ENCODE measurements at places on chromosomes 7 and 10.

- DNase-seq, result no peak
Measured at GRCh38 chr10:98267894-98268693, at the start of gene LOXL4. TSS of gene LOXL4 (minus strand) at chr10:98268194. CDS start at chr10:98263019, 5,175 bp downstream.

DNA sequence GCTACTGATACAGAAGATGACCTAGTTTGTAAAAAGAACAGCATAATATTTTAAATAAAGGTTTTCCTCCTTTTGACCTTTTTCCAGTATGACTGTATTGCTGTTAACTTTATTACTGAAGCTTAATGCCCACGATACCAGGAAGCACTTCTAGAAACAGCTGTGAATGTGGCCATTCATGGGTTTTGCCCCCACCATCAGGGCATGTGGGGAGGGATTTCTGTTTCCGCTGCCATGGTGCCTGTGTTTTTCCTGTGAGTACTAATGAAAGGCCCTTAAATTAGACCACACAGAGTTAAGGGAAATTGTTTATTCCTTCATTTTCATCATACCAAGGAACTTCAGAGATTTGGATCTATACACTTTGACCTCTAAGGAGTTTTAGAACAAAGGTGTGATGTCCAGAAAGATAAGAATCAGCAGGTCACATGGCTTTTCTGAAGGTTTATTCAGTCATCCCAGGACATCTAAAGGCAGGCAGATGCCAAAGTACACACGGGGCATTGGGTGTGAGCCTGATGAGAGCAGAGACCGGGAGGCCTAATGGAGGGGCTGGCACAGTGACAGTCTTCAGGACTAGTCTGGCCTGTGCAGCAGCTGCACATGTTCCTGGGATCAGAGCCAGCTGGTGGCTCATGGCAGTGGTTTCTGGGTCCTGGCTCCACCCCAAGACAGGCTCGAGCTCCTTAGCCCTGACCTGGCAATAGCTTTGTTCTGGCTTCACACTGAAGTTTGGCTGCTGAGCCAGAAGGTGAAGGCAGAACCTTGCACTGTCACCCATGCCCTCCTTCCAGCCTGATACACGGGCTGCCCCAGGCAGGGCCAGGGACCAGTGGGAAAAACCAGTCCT is 190.9 kb downstream of the REEP3 start:
- DNase-seq, result peak; percentile 66

GRCh38 chr7:71708710-71709109 is 576.8 kb downstream of the GALNT17 start:
- no peak for DNase-seq

DNA sequence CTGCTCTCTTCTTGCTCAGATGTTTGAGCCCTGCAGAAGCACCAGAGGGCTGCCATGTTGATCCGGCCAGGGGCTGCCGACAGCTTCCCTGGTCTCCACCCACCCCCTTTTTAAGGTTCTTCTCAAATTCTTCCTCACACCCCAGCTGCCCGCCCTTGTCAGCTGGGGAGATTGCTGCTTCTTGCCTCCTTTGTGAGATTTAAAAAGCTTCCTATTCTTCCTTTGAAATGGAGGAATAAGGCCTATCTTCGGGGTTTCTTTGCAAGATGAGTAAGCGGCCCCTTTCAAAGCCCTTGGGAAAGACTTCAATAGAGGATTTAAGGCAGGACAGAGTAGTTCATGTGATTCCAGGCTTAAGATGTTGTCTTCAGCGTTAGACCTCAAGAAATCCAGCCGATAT is 211.9 kb upstream of the SHH start:
- no peak for DNase-seq

- no peak for DNase-seq
Measured at GRCh38 chr10:59405235-59405634, 42.9 kb upstream of the FAM13C start.

- DNase-seq, result no peak
Measured at GRCh38 chr7:148535217-148535616, 55.3 kb upstream of the C7orf33 start.

DNA sequence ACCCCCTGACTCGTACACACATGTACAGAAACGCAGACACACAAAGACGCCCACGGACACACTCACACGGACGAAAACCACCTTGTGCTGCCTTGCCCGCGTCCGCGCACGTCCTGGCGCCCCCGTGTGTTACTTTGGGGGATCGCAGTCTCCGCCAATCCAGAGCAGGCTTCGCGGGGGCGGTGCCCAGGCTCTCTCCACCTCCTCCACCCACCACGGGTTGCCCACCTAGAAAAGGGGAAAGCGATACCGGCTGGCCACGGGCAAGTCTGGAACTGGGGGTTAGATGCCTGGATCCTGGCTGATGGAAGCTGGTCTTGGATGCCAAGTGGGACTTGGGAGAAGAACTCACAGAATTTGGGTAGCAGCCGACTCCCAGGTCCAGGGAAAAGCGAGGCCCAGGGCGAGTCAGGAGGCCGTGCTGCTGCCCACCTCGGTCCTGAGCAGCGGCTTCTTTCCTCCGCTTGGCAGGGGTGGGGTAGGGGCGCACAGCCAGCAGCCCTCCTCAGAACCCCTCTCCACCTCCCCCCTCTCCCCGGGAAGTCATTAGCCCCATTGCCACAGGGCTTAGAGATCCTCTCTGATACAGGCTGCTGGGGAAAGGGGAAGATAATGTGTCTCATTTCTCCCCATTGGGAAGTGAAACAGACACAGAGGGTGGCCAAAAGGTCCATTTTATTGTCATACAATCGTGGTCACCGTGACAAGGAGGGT is 4.6 kb upstream of the VGF start:
- peak; percentile 47 for DNase-seq

DNA sequence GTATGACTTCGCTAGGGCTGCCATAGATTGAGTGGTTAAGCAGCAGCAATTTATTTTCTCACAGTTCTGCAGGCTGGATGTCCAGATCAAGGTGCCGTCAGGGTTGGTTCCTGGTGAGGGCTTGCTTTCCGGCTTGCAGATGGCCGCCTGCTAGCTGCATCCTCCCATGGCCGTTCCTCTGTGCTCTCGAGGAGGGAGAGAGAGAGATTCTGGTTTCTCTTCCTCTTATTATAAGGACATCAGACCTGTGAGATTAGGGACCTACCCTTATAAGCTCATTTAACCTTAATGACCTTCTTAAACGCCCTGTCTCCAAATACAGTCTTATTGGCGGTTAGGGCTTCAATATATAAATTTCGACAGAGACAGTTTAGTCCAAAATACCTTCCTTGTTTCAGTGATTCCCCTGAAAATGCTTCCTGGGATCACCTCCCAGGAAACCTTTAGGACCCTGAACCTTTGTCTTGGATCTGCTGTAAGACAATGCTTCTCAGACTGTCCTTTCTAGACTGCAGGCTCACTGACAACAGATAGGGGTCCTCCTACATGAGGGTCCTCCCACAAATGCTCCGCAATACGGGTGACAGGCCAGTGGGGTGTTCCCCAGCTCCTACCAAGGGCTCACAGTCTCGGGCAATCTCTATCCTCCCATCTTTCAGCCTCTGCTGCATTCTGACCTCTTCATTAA is 82.5 kb upstream of the BAIAP2L1 start:
- DNase-seq, result no peak

GRCh38 chr7:4091767-4092166 is 590.3 kb upstream of the FOXK1 start:
- DNase-seq, result no peak

DNA sequence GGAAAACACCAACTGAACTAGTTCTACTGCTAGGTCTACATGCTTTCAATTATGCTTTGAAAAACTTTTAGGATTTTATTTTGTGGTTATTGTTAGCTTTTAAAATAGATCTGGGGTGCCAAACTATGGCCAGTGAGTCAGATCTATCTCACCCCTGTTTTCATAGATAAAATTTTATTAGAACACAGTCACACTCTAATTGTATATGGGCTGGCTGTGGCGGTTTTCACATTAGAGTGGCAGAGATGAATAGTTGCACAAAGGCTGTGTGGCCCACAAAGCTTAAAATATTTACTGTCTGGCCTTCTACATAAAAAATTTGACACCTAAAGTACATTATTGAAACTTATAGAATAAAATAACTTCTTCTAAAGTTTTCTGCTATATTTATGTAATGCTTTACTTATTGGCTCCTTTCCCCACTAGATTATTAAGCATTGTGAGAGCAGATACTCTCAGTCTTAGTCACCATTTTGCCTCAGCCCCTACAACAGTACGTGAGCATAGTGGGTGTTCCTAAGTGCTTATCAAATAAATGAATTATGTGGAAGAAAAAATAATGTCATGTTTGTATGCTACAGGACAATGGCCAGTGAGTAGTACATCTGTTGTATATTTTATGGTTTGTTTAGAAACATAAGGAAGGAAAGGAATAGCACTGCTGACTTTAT is 5.4 kb upstream of the SUV39H2 start:
- DNase-seq, result no peak

DNA sequence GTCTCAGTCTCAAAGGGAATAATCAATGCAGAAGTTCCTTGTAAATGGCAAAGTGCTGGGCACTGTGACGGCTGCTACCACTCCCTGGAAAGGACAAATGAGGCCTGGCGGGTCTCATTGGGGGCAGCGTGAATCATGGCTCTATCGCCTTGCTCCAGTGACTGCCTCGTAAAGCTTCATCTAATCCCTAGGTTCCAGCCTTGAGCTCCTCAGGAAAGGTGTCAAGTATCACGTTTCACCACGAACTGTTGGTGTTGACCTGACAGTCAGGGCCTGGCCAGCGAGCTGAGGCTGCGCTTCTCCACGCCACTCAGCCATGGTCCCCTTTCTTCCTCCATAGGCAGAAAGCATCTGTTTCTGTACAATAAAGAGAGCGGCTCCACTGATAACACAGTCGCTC is 126.7 kb upstream of the ZNF32 start:
- DNase-seq, result no peak

DNA sequence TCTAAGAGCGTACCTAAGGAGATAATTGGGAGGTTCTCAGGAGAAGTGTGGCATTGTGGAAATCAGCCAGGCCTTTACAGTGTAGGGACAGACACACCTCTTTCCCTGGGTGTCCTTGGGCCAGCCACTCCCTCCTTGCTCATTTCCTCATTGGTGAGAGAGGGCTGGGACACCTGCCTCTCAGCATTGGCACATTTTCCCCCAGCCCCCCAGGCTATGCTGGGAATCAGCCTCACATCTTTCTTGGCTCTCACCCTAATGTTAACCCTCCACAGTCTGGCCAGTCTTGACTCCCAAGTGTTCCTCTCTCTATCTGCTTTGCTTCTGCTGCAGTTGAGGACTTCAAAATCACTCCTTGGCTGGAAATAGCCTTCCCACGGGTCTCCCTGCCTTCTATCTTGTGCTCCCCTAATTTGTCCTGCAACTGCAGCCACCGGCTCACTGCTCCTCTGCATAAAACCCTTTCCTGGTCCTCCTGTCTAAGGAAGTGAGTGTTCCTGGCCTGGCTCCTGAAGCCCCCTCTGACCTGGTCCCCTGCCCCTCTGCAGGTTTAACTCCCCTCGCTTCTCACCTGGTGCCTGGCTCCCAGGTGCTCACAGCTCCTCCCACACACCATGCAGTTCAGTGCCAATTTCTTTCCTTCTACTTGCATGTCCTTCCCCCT is 15.8 kb downstream of the TBXAS1 start:
- no peak for DNase-seq

DNA sequence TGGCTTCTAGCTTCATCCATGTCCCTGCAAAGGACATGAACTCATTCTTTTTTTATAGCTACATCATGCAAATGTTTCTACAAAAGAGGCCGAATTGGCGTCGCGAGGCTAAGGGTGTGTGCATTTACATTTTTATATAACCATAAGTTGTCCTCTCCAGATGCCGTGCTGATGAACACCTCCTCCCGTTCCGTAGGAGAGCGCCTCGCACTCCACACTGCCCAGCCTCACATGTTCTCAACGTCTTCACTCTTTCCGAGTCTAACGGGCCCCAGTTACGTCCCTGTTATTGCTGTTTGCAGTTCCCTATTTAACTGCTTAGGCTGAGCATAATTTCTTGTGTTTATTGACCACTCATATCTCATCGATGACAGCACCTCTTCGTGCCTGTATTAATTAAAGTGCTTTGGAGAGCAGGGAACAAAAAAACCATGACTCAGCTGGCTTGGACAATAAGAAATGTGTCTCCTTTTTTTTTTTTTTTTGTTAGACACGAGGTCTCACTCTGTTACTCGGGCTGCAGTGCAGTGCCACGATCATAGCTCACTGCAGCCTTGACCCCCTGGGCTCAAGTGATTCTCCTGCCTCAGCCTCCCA is 113.5 kb upstream of the SDK1 start:
- no peak for DNase-seq

DNA sequence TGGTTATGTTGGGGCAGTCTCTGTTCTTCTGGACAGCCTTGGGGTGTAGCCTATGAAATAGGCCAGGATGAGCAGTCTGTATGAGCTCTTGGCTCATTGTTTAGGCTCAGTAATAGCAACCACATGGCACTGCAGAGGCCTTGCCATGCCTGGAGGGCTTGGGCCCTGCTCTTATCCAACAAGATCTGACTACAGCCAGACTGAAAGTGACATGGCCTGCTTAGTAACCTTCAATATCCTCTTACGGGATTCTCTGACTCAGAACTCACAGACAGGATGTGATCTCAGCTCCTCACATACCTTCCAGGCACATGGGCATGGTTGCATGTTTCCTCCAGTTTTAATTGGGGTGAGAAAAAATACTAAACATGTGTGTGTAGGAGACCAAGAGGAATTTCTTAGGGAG is 289.3 kb downstream of the PTEN start:
- DNase-seq, result no peak

DNA sequence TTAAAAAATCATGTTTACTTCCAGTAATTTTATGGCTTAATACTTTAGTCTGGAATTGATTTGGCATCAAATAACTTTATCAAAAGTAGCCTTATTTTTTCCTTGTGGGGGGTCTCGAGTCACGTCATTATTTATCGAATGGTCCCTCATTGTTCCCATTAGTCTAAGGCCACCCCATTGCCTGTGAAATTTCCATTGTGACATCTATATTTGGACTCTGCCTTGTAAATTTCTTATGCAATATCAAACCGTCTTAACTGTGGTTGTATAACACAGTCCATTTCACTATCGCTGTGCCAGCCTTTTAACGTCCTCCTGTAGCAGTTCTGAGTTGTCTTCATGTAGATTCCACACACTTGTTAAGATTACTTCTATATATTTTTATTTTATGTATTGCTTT is 103.9 kb upstream of the RET start:
- no peak for DNase-seq

- peak; percentile 16 for DNase-seq
Measured at GRCh38 chr10:105950410-105950809, 1214.1 kb downstream of the SORCS1 start.
